IPS DF 19.7 (cell line): ENCODE measurements at places on chromosomes 3 and 15.

GRCh38 chr15:73608941-73609340 lies 24.2 kb downstream of the NPTN start:
- no peak for DNase-seq

DNA sequence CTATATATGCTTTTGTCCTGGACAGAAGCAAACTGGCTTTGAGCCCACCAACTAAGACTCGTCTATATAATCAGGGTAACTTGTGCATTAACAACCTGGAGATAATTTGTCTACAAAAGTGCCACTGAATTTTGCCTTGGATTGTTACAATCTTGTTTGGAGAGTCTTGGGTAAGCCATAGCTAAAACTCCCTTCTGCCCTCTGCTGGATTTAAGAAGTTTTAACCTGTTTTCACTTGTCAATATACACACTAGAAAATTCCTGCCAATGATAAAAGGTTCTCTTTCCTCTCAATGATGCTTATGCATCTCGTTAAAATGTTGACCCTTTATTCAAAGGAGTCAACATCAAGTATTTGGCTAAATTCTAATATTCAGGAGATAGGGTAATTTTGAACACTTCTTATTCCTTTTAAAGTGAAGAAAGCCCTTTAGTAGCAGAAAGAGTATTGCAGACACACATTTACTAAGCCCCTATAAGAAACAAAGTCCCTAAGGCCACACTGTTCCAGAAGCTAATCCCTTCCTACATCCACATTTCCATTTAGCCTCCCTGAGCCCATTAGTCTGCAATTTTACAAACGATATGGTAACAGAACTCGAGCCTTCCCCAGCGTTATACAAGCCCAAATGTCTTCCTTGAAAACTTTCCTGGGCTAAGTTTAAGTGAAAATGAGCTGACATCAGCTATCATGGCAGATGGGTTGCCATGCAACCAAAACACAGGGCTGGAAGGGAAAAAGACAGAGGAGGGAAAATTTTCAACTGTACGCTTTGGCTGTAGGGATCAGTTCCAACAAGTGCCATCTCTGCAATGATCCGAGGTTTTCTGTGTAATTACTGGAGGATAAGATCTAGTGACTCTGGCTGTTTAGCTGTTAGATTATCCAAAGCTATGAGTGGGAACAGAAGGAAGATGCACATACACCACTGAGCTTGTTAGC lies 75.9 kb upstream of the FGF12 start:
- DNase-seq, result no peak

GRCh38 chr3:2577571-2577970 lies 478.9 kb downstream of the CNTN4 start:
- no peak for DNase-seq

DNA sequence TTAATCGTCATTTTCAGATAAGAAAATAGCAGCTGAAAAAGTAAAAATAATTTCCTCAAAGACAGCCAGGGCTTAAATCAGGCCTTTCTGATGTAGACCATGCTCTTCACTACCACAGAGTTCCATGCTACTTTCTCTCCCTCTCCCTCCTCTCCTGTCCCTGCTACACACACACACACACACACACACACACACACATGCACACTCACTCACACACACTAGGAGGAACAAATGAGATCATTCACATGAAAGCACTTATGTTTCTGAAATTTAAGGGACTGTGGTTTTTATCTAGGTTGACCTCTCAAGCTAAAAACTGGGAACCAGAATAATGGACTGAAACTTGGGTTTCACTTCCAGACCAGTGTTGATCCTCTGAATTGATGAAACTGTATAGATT lies 4.1 kb upstream of the PSMA4 start:
- DNase-seq, result no peak
